Ureter (tissue), 1 donor: ENCODE measurements at places on chromosomes 4 and X. TPM values are rescaled to one million over a fixed set of nuclear protein-coding genes. Genes with fewer than 3 reads are reported as not detected.

DNA sequence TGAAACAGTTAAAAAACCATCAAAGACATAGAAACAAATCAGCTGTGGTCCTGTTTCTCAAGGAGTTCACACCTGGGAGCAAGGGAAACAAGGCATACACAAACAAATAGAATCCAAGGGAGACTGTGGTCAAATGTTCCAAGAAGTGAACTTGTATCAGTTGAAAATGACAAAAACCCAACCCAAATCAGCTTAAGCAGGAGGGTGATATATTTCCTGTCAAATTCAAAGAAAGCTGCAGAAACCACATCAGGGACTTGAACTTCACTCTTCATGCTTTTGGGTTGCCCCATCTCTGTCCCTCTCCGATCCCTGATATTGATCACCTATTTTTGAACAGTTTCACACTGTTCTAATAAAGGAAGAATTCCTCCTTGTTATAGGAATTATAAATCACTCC is 148.6 kb upstream of the FMR1 start:
- no peak for DNase-seq

DNA sequence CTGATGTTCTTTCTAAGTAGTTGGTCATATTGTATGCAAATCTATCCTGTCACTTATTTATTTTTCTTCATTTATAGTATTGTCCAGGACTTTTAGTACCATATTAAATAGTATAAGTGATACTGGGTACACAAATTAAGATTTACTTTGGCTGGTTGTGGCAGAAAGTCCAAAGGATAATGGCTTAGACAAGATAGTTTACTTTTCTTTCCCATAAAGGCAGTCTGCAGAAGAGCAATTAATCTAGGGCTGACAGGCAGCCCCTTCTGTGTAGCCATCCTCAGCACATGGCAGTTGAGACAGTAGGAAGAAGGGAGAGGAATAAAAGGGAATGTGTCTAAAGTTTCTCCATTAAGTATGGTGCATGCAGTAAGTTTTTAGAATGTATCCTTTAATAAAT is 6.4 kb downstream of the RBM10 start:
- no peak for DNase-seq

DNA sequence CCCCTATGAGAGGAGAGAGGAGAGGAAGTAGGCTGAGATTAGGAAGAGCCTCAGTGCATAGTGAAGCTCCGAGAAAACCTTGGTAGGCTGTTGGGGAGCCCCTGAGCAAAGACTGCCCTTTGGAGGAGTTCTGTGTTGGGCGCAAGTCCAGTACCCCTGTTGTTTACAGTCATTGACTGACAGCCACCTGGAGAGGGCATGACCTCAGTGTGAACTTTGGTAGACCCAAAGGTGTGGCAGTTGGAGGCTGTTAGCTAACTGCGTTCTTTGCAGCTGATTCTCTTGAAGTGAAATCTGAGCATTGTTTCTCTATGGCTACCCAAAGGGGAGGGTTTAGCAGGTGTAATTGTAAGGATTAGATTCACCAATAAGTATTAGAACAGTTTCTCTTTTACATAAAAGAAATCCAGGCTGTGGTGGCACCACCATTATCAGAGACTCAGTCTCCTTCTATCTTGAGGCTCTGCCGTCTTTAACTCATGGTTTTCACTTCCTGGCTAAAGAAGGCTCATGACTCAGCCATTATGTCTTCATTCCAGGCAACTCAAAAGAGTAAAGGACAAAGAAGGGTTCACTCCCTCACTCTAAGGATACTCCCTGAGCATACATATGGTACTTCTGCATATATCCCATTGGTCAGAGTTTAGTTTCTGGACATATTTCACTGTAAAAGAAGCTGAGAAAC is 33.4 kb downstream of the ANXA3 start:
- no peak for DNase-seq

DNA sequence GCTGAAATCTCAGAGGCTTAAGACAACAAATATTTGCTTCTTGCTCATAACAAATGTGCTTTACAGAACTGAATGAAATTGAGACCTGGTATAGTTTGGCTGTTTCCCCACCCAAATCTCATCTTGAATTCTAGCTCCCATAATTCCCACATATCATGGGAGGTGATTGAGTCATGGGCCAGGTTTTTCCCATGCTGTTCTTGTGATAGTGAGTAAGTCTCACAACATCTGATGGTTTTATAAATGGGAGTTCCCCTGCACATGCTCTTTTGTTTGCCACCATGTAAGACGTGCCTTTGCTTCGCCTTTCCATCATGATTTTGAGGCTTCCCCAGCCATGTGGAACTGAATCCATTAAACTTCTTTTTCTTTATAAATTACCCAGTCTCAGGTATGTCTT is 221.1 kb upstream of the DIPK2B start:
- no peak for DNase-seq

DNA sequence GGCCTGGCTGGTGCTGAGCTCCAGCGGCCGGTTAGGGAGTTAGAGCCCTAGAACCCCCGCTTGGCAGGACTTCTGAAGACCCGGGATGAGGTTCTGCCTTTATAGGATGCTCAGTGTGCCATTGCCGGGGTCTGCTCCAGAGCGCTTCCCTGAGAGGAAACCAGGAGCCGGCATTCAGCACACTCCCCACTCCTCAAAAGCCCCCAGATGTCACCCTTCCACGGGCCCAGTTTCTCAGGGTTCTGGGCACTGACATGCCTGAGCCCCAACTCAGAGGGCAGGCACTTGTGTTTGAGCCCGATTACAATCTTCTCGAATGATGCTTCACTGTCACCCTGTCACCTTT is 6.5 kb downstream of the NKX3-2 start:
- DNase-seq, result no peak

- DNase-seq, result no peak
Observed at GRCh38 chrX:9582956-9583355, 118.1 kb downstream of the TBL1X start.

DNA sequence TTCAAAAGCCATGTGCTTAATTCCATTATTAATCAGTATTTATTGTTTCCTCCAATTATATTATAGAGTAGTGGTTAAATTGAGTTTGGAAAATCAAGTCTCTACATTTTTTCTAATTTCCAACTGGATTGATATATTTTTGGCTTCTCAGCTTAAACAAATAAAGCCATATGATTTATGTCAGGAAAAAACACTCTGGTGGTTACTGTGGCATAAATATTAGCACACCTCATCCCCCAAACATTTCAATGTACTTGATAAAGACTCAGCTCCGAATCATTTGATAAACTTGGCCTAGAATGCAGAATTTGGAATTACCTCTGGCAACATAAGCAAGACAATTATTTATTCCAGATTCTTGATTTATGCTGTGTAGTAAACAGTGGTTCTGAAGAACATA is 2313.8 kb downstream of the ARAP2 start:
- DNase-seq, result no peak

DNA sequence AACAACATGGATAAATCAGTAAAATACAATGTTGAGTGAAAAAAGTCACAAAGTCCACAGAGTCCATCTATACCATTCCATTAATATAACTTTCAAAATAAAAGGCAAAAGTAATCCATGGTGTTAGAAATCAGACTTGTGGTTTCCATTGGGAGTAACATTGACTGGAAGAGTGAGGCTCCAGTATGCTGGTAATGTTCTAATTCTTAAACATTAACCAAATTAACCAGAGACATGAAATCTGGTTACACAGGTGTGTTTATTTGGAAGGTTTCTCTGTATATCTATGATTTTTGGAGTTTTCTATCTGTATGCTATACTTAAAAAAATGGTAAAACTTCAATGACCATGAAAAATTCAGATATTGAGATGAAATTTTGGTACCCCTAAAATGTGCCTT is 42.6 kb downstream of the SULT1B1 start:
- DNase-seq, result no peak

- DNase-seq, result no peak
Observed at GRCh38 chr4:7622371-7622770, 187.6 kb upstream of the PSAPL1 start.

DNA sequence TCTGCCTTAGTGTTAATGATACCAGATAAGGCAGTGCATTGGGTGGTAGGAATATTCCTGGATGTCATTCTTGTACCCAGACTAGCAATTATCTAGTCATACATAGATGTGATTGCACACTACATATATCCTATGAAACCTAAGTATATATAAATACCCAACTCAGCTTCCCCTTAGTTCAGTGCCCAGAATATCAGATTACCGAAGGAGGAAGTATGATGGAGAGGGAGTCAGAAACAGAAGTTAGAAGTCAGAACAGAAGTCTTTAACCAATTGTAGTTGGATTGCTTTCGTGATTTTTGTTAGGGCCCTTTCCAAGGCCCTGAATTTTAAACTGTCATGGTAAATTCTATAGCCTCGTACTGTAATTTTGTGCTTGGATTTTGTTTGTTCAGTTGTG is 42.9 kb downstream of the MOB1B start:
- DNase-seq, result no peak

The HS3ST1 gene
- total RNA-seq, result 9.8 TPM

The STOX2 gene
- total RNA-seq, result 38.1 TPM
